HCEC 1CT (cell line): ENCODE measurements at places on chromosomes 1 and 21.
A peak's percentile ranks its signal among the peaks of the same experiment; 100 is the strongest.

- DNase-seq = no peak
Observed at GRCh38 chr1:176994931-176995596, 169.4 kb downstream of the ASTN1 start.

GRCh38 chr1:112146201-112146715 is 156.8 kb upstream of the KCND3 start:
- DNase-seq = no peak

- no peak for DNase-seq
Observed at GRCh38 chr1:214634267-214634666, 31.3 kb downstream of the CENPF start.

- DNase-seq = no peak
Observed at GRCh38 chr1:22239378-22239777, 96.5 kb upstream of the WNT4 start.

- no peak for DNase-seq
Observed at GRCh38 chr1:2054560-2054959, 4.3 kb downstream of the PRKCZ start.

GRCh38 chr1:42846257-42847110 is at the start of gene ZNF691:
Gene ZNF691, plus strand, starts transcription at chr1:42846613. Its CDS starts 3,046 bp downstream, at chr1:42849659.
- peak; percentile 97 for DNase-seq

DNA sequence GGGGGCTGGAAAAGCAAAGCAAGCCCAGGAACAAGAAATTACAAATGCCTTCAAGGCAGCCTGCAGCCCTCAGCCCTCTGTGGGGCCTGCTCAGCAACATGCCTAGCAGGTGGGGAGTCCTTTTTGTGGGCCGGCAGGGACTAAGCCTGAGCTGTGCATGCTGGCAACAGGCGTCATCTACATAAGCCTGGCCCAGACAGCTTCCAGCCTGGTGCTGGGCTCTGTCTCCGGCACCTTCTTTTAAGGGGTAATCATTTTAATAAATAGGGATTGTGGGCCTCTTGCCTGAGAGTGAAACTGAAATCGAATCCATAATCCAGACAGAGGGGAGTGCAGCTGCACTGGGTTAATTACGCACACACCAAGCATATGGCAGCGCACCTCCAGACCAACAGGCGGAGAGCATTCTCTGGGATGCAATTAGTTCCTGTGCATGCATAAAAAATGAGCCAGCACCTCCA is 96.6 kb downstream of the DDX20 start:
- no peak for DNase-seq

DNA sequence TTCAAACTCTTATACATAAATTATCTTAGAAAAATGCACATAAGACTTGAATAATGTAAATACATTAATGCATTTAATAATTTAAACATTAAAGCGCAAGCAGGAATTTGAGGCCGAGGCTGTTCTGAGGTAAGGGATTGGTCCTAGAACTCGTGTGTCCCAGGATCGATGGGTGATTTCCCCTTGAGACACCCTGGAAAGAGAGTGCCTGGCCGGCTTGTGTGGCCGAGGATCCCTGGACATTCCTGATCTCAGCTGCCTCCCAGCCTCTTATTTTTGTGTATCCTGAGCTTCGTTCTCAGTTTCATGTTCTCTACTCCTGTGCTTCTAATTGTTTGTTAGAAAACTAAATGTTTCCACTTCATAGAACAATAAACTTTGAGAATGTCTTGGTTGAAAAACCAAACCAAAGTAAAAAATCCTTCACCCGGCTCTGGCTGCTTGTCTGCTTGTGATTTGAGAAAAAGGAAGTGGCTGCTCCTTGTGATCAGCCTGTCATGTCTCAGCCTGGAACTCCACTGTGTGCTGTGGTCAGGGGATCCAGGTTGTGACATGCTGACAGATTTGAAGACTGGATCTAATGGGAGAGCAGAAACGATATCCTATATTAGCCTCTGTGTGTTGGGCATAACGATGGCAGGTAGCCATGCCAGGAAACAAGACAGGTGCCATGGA is 40.7 kb downstream of the PEX14 start:
- no peak for DNase-seq

- no peak for DNase-seq
Observed at GRCh38 chr21:20999659-21000058, 1.4 kb downstream of the NCAM2 start.

GRCh38 chr1:167716000-167716271 is 5.8 kb upstream of the MPZL1 start:
- no peak for DNase-seq

GRCh38 chr1:185238447-185238846 is 78.6 kb downstream of the IVNS1ABP start:
- DNase-seq = peak; percentile 32

- peak; percentile 50 for DNase-seq
Observed at GRCh38 chr1:97745912-97746311, 174.9 kb downstream of the DPYD start.

DNA sequence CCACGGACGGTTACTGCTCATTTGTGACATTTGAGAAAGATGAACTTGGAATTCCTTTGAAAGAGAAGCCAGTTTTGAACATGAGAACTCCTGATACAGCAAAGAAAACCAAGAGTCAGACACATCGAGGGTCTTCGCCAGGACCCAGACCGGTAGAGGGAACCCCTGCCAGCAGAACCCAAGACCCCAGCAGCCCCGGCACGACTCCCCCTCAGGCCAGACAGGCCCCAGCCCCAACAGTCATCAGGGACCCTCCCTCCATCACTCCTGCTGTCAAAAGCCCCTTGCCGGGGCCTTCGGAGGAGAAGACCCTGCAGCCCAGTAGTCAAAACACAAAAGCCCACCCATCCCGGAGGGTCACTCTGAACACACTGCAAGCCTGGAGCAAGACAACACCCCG is 27.7 kb downstream of the CHAF1B start:
- no peak for DNase-seq

DNA sequence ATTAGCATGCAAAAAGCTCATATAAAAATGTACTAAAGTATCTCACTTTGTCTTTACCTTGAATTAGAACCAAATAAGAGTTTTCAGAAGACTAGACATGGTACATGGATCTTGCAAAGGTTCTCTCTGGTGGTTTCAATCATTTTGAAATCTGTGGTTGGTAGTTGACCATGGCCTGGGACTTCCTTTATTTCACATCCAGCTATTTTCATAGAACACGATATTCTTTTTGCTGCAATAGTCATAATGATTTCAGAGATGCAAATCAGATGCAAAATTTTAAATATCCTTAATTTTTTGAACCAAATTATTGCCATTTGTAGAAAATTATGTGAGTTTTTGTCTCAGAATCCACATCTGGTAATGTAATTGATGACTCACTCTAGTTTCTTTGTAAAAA is 375.1 kb upstream of the ZP4 start:
- no peak for DNase-seq

- DNase-seq = peak; percentile 75
Observed at GRCh38 chr1:33055210-33056008, 18.7 kb upstream of the AK2 start.

- no peak for DNase-seq
Observed at GRCh38 chr1:211236633-211237320, 22.4 kb upstream of the RCOR3 start.

- DNase-seq = no peak
Observed at GRCh38 chr1:167186771-167187170, 33.9 kb upstream of the POU2F1 start.
